ENCODE measurements at places on chromosomes 16 and 17.

DNA sequence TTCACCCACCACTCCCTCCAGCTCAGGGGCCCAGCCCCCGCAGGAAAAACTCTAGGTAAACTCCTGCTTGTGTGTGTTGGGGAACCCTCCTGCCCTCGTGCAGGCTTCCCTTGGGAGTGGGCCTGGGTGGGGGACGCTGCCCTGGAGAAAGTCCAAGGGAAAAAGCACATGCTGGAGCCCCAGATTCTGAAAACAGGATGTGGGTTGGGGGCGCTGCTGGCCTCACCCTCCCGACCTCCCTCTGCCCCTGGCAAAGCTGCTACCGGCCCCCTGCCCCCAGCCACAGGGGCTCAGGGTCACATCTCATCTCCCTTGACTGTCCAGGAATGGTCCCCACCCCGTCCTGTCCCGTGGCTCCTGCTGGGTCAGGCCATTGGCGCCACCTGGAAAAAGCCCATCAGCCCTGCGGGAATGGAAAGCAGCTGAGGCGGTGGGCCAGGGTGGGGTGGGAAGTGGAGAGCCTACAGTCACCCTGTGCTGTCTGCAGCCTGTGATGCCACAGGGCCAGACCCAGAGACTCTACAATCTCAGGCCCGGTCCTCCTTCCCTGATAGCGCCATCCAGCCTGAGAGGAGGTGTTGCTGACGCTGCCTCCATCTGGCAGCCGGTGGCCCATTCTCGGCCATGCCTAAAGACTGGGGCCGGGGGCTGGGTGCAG lies 2.5 kb upstream of the GJD3 start:
- DNase-seq, result no peak

DNA sequence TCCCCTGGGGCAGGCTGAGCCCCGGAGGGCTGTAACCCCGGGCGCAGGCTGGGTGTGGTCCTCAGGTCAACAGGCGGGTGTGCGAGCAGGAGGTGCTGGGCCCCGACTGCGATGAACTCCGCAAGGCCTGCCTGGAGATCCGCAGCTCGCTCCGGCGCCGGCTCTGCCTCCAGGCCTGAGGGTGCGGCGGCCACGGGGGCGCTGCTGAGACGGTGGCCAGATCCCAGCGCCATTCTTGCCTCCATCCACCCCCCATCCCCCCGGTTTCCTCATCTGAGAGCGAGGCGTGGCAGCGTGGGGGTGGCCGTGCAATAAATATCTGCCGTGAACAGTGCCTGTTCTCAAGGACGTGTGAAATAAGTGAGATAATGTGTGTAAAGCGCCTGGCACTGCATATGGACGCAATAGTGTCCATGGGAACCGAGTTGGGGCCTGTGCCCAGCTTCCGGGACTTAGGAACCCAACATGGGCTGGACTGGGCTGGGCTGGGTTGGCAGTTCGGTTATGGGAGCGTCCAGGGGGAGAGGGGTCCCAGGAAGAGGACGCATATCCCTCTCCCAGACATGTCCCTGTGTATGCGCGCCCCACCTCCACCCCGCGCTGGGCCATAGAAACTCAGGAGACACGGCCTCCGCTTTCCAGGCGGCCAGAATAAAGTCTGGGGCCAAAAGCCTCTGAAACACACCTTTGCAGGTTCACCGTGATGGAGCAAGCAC lies 15.0 kb downstream of the ZNF213 start:
- peak; percentile 79 for DNase-seq

GRCh38 chr17:48818361-48818841 lies 1.4 kb upstream of the TTLL6 start:
- peak; percentile 41 for DNase-seq

GRCh38 chr17:63478814-63479494 lies 2.1 kb downstream of the ACE start:
- DNase-seq, result peak; percentile 79

GRCh38 chr16:84055801-84056634 lies 13.4 kb upstream of the SLC38A8 start:
- DNase-seq, result no peak

All from nephron progenitor cell (in vitro differentiated cells).